Activated naive CD8-positive, alpha-beta T cell treated with anti-CD3 and anti-CD28 coated beads, Interleukin-2, amount 50 U/mL, for 24 hours (primary cell): ENCODE measurements at places on chromosomes 13 and 19.

- DNase-seq: peak; percentile 44
These were observed at the start of gene ZNF415 for GRCh38 chr19:53132141-53132991. Gene ZNF415, minus strand, starts transcription at chr19:53132910. Its CDS starts 10,234 bp downstream, at chr19:53122676.

GRCh38 chr19:4749870-4750590 lies 26.4 kb upstream of the DPP9 start:
- DNase-seq: no peak

GRCh38 chr13:40637643-40638042 lies 28.8 kb downstream of the FOXO1 start:
- DNase-seq: no peak

DNA sequence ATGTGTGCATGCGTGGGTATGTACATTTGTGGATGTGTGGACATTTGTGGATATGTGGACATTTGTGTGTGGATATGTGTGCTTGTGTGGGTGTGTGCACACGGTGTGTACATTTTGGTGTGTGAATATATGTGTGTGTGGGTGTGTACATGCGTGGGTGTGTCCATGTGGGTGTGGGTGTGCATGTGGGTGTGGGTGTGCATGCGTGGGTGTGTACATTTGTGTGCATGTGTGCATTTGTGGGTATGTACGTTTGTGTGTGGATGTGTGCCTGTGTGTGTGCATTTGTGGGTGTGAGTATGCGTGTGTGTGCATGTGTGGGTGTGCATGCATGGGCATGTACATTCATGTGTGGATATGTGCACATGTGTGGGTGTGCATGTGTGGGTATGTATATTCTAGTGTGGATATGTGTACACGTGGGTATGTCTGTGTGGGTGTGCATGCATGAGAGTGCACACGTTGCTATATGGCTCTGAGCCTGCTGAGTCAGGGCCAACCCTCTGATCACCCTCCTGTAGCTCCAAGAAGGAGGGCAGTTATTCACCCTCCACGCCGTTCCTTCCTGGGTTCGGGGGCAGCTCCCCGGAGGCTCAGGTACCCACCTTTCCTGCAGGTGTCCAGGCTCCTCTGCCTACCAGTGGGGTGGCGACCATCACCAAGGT lies 20.3 kb downstream of the COMP start:
- DNase-seq: no peak

GRCh38 chr19:15860522-15860921 lies 37.4 kb downstream of the CYP4F2 start:
- no peak for DNase-seq

DNA sequence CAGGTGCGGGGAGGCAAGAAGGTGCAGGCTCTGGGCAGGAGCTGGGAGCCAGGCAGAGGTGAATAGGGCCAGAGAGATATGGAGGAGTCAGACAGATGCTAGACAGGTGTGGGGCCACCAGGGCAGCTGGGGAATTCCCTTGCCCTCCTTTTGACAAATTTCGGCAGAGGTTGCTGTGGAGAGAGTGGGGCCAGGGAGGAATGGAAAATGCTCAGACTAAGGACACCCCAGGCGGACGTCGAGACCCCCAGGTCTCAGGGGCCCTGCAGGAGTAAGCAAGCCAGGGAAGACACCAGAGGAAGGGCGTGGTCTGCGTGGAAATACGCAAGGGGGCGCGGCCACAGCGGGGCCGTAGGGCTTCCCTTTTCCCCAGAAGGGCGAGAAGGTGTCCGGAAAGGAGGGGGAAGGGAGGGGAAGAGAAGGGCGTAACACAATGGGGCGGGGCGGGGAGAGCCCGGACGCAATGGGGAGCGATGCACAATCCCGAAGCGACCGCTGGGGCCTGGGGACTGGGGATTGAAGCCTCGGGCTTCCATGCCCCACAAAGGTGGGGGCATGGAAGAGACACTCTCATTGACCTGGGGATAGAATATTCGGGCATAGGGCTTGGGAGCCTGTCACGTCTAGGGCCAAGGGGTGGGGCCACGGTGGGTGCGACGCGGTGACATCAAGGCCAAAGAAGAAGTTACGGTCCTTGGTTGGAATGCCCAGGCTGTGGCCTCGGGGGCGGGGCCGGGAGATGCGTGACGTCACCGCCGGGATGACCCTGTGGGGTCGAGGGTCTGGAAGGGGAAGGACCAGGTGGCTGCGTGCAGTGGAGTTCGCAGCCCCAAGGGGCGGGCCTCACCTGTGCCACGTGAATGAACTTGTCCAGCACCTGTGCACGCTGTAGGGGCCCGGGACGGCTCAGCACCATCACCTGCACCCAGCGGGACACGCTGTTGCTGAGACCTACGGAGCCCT lies 8.2 kb downstream of the RASGRP4 start:
- peak; percentile 69 for DNase-seq

- DNase-seq: no peak
These were observed 14.2 kb downstream of the RB1 start for GRCh38 chr13:48317511-48318376.

DNA sequence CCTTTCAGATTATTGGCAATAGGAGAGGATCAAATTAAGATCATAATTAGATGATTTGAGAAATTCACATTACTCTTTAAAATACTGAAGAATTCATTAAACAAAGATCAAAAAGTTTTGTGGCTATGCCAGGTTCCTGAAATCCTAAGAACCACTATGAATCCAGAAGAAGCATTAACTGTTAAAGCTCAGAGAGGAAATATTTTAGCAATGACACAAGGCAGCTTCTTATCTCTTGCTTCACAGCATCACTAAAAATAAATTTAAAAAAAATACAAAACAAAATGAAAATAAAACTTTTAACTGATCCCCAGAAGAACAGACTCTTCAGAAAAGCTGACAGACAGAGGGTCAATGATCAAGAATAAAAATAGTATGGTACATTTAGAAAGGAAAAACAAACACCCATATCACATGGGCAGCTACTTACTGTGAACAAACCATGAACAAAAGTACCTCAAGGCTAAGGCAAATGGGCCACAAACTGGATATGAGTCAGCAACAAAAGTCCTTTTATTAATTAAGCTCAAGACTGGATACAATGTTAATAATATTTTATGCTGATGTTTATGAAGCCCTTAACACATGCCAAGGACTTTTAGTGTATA lies 19.6 kb downstream of the RNF6 start:
- no peak for DNase-seq

DNA sequence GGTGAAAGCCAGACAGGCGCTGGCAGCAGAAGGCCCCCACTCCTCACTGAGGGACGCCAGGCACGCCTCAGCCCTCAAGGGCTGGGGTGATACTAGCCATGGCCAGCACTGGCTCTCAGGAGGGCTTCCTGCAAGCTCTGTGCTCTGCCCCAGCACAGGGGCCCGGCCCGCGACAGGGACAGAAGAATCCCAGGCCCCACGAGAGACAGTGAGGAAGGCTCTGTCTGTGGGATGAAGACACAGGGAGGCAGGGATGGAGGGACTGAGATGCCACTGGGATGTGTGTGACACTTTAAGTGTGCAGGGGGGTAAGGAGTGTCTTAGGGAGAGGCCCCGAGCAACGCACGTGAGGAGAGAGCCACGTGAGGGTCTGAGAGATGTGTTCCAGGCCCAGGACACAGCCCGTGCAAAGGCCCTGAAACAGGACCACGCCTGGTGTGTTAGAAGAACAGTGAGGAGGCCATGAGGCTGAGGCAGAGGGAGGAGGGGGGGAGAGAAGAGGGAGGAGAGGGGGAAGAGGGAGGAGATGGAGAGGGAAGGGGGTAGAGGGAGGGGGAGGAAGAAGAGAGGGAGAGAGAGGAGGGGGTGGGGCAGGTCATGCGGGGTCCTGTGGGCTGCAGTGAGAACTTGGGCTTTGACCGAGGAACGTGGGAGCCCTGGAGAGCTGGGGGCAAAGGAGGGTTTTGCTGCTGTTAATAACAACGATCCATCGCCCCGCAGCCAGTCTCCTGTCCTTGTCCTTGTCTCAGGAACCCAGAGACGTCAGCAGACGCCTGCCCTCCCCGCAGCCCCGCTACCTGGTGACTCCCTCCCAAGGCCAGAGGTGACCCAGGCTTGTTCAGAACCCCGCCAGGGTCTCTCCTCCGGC lies 7.2 kb downstream of the RPL36 start:
- DNase-seq: no peak

GRCh38 chr13:99922631-99923404 lies 48.7 kb downstream of the ZIC5 start:
- no peak for DNase-seq

- DNase-seq: no peak
These were observed 211.6 kb downstream of the DNAJC15 start for GRCh38 chr13:43235028-43235427.

DNA sequence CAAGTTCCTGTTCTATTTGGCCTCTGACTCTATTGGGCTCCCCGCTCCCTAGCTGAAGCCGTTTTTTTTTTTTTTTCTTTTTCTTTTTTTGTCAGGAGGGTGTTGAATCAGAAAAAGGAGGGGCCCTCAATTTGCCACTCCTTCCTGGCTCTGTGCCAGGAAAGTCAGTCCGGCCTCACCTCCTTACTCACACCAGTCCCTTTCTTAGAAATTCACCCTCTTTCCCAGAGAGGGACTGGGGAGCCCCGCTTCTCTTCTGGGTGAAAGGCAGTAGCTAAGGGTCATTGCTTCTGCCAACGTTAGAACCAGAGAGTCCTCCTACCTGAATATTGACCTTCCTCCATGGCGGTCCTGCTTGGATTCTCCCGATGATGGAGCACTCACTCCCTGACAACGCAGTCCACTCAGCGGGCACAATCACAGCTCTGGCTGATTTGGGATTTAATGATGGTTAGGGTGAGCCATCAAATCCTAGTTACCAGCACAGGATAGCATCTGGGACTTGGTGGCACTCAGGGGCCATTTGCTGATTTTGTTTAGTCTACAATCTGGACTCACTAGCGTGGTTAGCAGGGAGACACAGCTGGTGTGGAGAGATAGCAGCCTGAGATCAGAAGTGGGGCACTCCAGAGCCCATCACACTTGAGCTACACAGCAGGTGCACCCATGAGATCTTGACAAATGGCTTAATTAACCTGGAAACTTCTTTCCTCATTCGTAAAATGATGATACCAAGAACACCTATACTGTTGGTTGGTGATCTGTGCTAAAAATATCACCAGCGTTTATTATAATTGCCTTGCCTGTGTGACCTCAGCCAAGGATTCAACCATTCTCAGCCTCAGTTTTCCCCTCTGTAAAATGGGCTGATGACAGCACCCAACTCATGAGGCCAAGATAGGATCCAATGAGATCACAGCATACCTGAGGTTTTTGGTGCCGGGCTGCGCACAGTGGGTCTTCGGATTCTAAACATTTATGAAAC lies 2.2 kb downstream of the FCER2 start:
- DNase-seq: peak; percentile 72

DNA sequence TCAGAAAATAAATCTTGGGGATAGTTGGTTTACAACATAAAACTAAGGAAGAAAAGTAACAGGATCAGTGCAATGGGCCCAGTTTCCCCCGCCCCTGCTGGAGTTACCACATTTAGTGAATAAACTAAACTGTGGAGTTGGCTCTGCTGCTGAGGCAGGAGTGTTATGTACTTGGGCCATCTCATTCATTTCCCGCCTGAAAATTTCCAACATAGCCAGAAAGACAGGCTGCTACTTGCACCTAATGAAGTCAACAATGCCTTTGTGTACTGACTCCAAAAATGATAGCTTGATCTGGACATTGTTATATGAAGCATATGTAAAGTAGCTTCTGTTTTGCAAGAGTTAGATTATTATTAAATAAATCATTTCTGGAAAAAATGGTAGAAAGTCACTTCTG lies 7.9 kb upstream of the RNASEH2B start:
- no peak for DNase-seq

- DNase-seq: no peak
These were observed 6.3 kb upstream of the PVR start for GRCh38 chr19:44637390-44637764.

- no peak for DNase-seq
These were observed 16.2 kb upstream of the MBNL2 start for GRCh38 chr13:97205982-97206381.

GRCh38 chr13:101049166-101049850 lies 367.0 kb downstream of the NALCN start:
- no peak for DNase-seq

DNA sequence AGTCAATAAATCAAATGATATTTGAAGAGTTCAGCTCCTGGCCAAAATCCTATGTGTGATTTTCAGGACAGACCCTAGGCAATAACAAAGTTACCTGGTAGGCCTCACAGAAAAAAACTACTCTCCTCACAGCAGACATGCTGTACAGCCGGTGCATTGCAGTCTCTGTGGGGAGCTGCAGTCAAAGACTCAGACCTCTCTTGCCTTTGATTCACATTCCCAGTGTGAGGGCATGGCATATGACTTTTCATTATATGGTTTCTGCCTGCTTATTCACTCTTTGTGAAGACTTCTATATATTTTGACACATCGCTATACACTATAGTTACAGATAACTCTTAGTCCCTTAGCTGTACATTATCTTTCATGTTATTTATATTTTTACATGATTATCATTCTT lies 2684.3 kb upstream of the PCDH20 start:
- no peak for DNase-seq

DNA sequence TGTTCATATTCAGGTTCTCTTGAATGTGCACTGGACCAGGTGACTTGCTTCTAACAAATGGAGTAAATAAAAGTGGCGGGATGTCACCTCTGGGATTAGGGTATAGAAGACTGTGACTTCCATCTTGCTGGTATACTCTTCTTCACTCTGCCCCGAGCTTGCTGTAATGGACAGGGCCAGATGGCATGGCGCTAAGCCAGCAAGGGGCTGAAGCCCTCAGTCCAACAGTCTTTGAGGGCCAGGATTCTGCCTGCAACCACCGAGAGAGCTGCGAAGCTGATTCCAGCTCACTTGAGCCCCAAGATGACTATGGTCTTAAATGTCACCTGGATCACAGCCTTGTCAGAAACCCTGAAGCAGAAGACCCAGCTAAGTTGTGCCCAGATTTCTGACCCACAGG lies 600.0 kb downstream of the FGF9 start:
- no peak for DNase-seq

DNA sequence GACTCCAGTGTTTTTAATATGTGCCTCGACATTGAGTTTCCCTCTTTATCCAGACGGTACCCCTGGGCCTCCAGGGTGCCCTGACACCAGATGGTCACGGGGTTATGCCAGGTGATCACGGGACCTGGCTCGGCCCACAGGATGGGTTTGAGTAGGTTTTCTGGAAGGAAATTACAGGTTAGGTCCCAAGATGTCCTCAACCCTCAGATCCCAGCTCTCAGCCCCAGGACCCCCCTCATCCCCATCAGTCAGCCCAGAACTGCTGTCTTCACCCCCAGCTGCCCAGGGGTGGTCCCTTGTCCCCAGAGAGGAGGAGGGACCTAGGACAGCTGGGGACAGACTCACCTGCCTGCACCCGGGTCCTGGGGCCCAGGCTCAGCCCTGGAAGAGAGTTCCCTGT lies 441 bp downstream of the LILRA4 start:
- DNase-seq: no peak

- DNase-seq: no peak
These were observed 2.8 kb downstream of the FXYD3 start for GRCh38 chr19:35118268-35119020.

GRCh38 chr19:11345122-11345803 lies 805 bp downstream of the TMEM205 start:
- DNase-seq: no peak

GRCh38 chr19:42291435-42291810 lies 10.5 kb upstream of the PRR19 start:
- DNase-seq: no peak
